ENCODE measurements at places on chromosomes 7 and 10.

GRCh38 chr7:157529768-157530560 is 193.2 kb downstream of the DNAJB6 start:
- no peak for DNase-seq

DNA sequence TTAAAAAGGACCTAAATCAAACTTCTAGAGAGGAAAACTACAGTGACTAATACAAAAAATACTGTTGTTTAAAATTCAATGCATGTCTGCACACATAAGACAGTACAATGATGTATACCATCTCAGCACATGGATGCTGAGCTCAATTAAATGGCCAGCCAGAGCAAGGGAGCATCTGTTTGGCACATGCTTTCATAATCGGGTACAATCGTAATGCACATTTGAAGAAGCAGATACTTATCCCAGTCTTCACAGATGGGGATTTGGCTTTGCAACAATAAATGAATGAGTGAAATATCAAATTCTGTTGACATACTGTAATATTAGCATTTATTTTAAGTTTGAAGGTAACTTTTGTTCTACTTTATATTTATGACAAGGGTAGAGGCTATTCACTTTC is 187.8 kb downstream of the CRPPA start:
- DNase-seq = no peak

DNA sequence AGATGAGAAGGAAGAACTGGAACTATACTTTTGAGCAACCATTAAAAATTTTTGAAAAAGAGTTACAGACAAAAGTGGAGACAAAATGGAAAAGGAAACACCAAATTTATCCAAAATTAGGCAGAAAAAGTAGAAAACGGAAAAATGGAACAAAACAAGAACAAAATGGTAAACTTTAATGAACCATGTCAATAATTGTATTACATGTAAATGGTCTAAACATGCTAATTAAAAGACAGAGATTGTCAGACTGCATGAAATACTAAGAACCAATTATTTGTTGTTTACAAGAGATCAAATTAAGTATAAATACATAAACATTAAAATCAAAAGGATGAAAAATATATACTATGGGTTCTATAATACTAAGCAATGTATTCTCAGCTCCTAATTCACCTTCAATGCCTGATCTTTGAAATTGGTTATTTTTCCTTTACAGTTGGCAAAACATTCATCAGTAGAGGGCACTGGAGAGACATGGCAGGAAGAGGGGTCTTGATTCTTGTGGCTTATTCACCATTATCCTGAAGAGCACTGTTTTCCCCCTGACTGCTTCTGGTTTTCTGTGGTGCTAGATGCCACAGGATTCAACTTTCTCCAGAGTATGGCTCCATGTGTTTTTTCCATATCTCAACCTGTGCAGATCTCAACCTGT is 124.9 kb downstream of the ELFN1 start:
- DNase-seq = peak; percentile 5

- DNase-seq = no peak
These were observed 23.2 kb downstream of the BET1 start for GRCh38 chr7:93980744-93981479.

DNA sequence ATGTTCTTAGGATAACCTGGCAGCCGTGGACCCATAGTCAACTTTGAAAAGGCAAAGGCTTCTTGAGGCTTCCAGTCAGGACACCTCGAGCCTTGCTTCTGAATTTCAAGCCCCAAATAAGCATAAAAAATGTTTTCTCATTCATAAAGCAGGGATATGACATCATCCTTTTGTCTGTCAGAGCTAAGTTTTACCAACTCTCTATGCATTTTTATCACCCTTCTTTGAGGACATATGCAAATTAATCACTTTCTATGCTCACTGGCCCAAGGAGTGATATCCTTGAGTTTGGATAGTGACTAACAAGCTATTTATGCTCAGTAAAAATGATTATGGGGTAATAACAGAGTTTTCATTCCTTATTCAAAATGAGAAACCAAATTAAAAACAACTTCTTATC is 159.4 kb downstream of the ANLN start:
- no peak for DNase-seq

- DNase-seq = no peak
These were observed 9.6 kb upstream of the PNLIPRP2 start for GRCh38 chr10:116611153-116611545.

- no peak for DNase-seq
These were observed 25.1 kb downstream of the TMEM168 start for GRCh38 chr7:112765105-112765504.

DNA sequence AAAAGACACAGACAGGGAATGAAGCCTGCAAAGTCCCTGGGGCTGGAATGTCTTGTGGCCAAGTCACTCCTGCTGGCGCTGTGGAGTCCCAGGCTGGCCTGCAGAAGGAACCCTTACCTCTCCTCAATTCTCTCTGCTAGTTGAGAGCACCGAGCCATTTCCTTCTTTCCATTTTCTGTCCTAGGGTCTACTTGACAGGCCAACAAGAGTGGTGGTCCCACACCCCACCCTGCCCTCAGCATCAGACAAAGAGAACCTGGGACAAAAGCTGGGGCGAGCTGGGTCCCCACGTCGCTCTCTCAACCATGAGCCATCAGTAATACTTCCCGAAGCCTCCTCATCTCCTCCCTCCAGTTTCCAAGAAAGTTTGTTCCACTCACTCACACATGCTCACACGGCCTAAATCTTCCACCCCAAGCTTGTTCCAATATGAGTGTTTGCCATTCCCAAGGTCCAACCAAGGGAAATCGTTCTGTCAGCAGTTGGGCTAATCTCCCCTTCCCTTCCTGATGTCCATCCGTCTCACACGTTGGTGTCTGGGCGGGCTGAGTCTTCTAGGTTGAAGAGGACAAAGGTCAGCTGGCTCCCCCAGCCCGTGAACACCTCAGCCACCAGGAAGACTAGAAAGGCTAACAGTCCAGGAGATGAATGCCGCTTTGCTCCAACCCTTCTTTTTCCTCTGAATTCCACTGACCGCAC is 44.3 kb downstream of the CLEC2L start:
- DNase-seq = no peak

- no peak for DNase-seq
These were observed 291.2 kb downstream of the AUTS2 start for GRCh38 chr7:69889338-69889975.
